Stimulated activated CD4-positive, alpha-beta T cell treated with anti-CD3 and anti-CD28 coated beads, Interleukin-4, amount 100 ng/mL, for 24 hours (primary cell): ENCODE measurements at places on chromosomes 3 and 15.
A peak's percentile ranks its signal among the peaks of the same experiment; 100 is the strongest.

- DNase-seq = no peak
Observed at GRCh38 chr3:126851934-126852333, 131.0 kb upstream of the PLXNA1 start.

DNA sequence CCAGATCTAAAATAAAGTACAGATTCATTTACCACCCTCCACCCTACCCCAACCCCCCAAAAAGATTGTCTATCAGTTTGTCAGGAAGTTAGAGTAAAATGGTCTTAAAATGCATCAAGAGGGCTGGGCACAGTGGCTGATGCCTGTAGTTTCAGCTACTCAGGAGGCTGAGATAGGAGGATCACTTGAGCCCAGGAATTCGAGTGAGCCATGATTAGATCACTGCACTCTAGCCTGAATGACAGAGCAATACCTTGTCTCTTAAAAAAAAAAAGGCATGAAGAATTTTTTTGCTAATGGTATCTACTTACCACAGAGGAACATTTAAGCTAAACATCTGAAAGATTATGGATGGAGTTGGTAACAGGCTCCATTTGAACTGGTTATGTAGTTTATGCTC lies 71.0 kb downstream of the RBM6 start:
- DNase-seq = no peak

GRCh38 chr3:77189684-77190083 lies 149.8 kb downstream of the ROBO2 start:
- no peak for DNase-seq

- no peak for DNase-seq
Observed at GRCh38 chr15:29888646-29889045, 66.4 kb upstream of the TJP1 start.

DNA sequence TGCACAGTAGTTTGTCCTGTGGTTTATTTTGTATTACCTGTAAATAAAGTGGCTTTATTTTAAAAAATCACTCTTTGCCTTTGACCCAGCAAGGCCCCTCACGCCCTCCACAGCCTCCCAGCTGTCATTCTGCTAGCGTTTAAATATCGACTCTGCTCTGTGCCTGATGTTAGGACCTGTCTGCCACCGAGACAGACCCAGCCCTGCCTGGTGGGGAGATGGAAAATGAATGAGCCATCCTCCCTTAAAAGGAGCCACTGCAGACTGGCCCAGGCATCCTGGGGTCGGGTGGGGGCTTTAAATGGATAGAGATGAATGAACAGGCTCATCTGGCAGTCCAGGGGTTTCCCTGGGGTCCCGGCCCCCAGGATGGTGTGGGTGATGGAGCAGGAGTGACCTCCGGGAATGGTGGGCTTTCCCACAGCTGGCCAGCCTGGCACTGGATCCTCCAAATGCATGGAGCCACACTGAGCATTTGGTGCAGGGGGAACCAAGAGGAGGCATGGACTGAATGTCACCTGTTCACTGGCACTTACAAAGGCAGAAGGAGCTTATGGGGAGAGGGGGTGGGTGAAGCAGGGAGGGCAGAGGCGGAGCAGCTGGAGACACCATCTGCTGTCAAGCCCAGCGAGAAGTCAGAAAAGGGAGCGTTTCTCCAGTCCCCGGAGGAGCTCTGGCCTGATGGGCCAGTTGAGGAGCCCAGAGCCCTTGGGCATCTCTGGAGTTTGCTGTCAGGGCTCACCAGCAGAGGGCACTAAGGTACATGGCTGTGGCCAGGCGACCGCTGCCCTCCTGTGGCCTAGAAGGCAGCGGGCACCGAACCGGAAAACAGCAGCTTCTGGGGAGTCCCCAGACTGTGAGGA lies 11.9 kb downstream of the GRM2 start:
- DNase-seq = peak; percentile 49

DNA sequence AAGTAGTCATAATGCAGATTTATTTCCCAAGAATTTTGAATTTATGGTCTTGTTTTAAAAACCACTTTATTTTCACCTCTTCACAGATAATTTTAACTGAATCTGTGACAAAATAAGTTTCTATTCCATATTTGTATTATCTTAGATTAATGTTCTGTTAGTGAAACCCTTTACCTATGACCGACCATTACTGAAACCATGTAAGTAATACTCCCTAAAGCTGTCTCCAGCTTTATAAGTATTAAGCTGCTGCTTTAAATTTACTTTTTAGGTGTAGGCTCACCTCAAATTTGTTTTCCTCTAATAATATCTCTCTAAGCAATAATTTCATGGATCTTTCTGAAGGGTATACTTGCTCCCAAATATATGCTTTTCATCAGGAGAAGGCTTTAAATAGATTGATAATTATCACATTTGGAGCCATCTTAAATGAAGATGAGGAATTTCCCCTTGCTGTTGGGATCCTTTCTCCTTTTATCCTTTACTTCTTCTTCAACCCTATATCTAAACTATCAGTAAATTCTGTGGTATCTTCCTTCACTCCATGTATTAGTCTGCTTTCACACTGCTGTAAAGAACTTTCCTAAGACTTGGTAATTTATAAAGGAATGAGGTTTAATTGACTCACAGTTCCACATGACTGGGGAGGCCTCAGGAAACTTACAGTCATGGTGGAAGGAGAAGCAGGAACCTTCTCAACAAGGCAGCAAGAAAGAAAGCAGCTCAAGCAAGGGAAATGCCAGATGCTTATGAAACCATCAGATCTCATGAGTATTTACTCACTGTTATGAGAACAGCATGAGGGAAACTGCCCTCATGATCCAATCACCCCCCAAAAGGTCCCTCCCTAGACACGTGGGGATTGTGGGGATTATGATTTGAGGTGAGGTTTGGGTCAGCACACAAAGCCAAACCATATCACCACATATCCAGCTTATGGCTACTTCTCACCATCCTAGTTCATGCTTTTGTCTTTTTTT lies 92.3 kb upstream of the P2RY1 start:
- no peak for DNase-seq

DNA sequence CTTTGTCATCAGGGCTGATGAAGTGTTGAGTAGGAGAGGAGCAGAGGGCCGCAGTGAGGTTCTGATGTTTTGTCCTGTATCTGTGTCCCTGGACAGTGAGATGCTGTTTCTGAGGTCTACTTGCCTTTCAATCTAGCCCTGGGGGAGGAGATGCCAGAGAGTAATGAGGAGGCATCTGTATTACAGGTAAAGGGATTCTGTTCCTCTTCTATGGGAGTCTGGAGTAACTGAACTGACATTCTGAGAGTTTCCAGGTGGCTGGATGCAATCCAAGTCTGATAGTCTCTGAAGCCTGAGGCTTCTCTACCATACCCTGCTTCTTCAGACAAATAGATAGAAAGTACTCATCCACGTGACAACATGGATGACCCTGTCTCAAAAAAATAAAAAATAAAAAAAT lies 60.9 kb downstream of the IL12A start:
- no peak for DNase-seq

DNA sequence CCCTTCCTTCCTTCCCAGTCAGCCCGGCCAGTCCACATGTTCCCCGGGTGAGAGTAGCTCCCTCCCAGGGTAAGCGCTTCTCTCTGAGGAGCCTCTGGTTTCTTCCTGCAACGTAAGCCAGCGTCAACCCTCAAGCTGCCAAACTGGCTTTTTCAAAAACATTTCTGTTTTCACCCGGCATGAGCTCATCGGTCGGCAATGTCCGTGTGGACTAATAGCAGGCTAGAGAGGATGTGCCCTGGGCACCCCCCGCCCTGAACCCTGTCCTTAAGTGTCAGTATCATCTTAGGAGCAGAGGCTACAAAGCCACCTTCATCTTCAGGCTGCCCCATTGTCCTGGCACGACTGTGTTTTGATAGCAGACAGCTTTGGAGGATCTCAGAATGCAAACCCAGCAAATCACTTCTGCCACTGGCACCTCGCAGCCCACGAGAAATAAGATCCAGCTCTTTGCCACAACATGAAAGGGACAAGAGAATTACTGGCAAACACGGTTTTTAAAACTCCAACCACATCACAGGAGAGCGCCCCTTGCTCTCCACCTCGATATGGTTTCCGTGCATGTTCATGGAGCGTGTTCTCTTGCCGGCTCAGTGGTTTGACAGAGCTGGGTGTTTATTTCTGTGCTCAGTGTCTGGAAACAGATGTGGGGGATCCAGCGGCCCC lies 9.9 kb downstream of the ALDH1A3 start:
- DNase-seq = no peak

GRCh38 chr15:69554279-69554961 lies 101.8 kb downstream of the RPLP1 start:
- DNase-seq = no peak

DNA sequence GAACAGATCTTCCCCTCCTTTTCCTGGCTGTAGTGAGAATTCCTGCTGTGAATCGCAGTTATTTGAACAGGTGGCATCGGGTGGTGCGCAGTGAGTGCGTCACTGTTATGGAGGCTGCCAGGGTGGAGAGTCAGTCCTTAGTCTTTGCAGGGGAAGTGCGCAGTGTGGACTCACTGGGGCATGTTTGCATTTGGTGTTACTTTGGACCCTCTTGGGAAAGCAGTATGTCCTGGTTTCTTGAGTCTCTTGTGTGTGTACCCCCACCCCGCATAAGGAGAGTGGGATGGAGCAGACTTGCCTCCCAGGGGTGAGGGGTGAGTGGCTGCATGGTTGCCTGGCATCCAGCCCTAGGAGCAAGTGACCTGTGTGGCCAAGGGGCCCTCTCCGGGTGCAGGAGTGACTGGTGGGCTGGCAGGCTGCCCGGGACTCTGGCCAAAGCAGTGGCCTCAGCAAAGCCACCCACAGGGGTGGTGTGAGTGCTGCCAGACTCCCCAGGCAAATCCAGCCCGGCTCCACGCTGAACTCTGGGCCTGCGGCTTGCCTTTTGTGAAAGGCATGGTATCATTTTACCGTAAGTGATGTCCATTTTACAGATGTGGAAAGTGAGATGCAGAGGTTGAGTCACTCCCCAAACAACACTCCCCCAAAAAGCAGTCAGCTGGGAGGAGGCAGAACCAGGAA lies 46.4 kb downstream of the DNASE1L3 start:
- no peak for DNase-seq

- DNase-seq = peak; percentile 14
Observed at GRCh38 chr15:84761607-84762131, 13.3 kb downstream of the ZNF592 start.
